ENCODE measurements at places on chromosomes 11 and 22.

- no peak for DNase-seq
These were observed 87.0 kb upstream of the CLNS1A start for GRCh38 chr11:77724636-77725035.

DNA sequence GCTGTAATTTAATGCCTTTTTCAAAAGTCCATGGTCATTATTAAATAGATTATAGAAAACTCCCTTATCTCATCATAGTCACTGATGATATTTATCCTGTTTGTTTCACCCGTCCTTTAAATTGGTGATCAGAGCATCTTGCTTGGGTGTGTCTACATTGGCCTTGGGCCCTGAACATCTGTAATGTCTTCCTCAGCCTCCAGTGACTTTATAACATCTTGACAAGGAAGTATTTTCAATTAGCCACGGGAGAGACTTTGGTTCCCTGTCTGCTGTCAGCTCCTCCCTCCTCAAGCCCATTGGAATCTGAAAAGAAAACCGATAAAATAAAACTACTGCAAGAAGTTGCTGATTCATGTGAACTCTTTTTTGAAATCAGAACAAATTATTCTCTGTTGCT is 116.9 kb upstream of the TTC12 start:
- no peak for DNase-seq

GRCh38 chr11:13837286-13837685 is 125.2 kb upstream of the SPON1 start:
- DNase-seq, result no peak

DNA sequence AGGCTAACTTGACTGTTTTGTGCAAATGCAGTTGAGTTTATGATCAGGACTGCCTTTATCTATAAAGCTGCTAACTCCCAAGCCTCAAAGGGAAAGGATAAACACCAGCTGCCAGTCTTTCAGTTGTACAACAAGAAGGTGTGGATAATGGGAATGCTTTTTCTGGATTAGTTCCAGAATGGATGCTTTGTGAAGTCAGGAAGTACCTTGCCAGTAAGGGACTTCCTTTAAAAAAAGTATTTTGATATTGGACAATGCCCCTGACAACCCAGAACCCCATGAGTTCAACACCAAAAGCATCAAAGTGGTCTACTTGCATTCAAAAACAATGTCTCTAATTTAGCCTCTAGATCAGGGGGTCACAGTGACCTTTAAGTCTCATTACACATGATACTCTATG is 32.0 kb downstream of the OR5A2 start:
- DNase-seq, result no peak

- peak; percentile 89 for DNase-seq
These were observed 2.3 kb upstream of the DUSP8 start for GRCh38 chr11:1574238-1574932.

DNA sequence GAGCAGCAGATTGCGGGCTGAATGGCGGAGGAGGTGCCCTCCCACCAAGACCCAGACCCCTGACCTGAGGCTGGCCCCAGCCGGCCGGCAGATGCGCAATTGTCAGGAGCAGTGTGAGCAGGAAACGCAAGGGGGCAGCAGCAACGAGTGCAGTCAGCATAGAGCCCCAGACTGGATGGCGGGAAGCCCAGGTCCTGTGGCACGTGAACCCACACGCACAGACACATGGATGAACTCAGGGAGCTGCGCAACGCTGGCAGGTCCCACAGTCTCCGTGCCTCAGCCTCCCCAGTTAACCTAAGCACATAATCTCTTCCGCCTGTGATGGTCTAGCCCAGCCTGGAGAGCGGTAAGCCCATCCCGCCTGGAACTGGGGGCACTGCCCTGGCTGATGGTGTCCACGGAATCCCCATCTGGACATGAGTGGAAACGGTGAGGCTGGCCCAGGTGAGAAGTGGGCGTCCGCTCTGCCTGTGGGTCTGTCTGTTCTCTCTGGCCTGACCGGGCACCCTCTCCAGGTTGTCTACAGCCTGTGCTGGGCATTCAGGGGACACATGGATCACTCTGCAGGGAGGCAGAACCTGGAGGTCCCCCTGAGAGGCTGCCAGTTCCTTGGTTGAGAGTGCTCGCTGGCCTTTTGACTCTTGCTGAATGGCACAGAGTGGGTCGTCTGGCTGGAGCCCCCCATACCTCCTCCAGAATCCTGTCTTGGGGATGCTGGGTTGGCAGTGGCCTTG is 626 bp upstream of the TBX10 start:
- peak; percentile 81 for DNase-seq

GRCh38 chr11:8719211-8719649 is 36.6 kb downstream of the RPL27A start:
- peak; percentile 90 for DNase-seq

DNA sequence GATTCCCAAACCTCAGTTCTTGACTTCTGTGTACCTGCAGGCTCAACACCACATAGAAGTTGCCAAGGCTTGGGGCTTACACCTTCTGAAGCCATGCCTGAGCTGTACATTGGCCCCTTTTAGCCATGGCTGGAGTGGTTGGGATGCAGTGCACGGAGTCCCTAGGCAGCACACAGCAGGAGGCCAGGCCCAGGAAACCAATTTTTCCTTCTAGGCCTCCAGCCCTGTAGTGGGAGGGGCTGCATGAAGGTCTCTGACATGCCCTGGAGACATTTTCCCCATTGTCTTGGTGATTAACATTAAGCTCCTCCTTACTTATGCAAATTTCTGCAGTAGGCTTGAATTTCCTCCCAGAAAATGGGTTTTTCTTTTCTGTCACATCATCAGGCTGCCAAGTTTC is 94.6 kb downstream of the DEPDC5 start:
- DNase-seq, result no peak

DNA sequence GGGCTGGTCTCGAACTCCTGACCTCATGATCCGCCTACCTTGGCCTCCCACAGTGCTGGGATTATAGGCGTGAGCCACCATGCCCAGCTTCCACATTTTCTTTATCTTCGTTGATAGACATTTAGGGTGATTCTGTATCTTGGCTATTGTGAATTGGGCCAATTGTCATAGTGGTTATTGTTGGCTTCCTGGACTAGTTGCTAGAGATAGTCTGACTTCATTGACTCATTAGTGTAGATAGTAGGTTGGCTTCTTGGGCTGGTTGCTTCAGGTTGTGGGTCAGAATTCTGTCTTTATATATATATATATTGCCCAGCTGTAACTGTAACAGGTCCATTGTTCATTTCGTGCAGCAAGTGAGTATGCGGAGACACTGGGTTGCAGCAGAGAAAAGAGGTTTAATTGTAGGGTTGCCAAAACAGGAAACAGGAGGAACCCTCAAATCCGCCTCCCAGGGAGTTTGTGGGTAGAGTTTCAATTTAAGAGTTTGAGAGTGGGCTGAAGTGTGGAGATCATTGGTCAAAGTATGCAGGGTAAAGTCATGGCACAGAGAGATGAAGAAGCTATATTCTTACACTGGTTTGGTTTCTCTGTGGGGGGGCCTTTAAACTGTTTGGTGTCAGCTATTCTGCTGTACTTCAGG is 22.0 kb downstream of the ATG13 start:
- DNase-seq, result no peak

DNA sequence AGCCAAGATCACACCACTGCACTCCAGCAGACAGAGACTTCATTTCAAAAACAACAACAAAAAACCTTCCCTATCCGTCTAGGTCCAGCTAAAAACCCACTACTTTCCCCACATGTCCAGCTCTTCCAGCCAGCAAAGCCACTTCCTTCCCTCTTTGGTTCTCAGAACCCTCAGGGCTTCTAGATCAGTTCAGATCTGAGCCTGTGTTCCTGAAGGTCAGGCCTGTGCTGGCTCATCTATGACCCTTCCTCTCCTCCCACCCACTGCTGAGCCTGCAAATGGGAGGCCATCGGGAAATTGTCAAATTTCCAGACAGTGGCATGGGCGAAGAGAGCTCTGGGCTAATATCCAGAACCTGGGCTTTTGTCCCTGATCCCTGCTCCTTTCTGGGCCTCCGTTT is 37.8 kb downstream of the SLCO2B1 start:
- DNase-seq, result no peak

DNA sequence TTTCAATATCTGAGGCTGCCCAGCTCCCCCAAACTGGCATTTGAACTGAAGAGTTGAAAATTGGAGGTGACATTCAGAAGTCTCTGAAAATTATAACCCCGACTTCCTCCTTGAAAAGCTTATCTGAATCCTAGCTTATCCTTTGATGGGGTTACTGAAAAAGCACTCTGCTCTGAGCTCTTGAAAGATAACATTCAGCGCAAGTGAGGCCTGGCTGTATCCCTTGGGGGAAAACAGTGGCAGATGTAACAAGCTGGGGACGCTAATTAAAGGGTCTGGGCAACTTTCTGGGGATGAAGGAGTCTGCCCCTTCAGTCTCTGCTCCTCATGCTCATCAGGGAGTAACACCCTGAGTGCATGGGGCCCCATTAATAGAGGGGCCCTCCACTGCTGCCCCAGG is 402.0 kb upstream of the CADM1 start:
- DNase-seq, result no peak

DNA sequence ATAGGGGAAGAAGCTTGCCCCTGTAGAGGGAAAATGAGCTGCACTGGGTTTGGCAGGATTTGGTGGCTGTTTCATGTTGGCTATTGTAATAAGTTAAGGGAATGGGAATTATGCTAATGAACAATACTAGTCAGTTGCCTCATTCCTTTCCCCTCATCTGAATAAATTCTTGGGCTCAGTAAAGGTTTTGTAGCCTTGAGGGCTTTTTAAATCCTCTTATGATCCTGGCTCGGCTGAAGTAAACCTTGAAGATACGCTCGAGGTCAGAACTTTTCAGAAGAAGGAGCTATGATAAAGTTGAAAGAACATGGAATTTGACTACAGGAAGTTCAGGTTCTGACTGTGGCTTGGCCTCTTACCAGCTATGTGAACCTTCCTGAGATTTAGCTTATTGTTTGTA is 448.7 kb downstream of the RAB38 start:
- DNase-seq, result no peak

- DNase-seq, result no peak
These were observed 47.8 kb downstream of the PPP2R1B start for GRCh38 chr11:111718436-111718835.

GRCh38 chr22:28282405-28283067 is 363.5 kb upstream of the PITPNB start:
- DNase-seq, result peak; percentile 42

GRCh38 chr11:86932259-86932585 is 23.0 kb downstream of the FZD4 start:
- DNase-seq, result no peak

- no peak for DNase-seq
These were observed 100.5 kb downstream of the WT1 start for GRCh38 chr11:32334822-32335221.

DNA sequence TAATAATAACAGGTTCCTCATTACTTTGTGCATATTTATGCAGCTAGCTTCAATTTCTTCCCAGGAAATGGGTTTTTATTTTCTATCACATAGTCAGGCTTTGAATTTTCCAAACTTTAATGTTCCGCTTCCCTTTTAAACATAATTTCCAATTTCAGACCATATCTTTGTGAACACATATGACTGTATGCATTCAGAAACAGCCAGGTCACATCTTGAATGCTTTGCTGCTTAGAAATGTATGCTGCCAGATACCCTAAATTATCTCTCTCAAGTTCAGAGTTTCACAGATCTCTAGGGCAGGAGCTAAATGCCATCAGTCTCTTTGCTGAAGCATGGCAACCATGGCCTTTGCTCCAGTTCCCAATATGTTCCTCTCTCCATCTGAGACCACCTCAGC is 2203.8 kb downstream of the LRRC4C start:
- DNase-seq, result no peak

GRCh38 chr11:116207019-116207418 is 565.8 kb downstream of the BUD13 start:
- DNase-seq, result no peak

DNA sequence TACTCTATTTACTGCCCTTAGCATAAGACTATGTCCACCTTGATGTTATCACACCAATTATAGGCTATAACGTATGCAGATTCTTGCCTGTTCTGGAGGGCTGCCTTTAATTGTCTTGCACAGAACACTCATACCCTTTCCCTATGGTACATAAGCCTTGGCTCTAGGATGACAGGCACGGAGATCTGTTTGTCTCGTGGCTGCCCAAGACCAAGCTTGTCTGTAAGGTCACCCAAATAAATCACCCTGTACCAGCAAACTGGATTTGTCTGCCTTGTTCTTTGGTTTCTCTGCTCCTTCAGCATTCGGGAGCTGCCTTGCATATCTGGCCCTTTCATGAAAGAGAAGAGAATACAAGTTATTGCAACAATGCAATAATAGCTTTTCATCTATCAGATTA is 7.5 kb upstream of the TSGA10IP start:
- DNase-seq, result no peak

- no peak for DNase-seq
These were observed 130.8 kb downstream of the HIPK3 start for GRCh38 chr11:33387996-33388395.

DNA sequence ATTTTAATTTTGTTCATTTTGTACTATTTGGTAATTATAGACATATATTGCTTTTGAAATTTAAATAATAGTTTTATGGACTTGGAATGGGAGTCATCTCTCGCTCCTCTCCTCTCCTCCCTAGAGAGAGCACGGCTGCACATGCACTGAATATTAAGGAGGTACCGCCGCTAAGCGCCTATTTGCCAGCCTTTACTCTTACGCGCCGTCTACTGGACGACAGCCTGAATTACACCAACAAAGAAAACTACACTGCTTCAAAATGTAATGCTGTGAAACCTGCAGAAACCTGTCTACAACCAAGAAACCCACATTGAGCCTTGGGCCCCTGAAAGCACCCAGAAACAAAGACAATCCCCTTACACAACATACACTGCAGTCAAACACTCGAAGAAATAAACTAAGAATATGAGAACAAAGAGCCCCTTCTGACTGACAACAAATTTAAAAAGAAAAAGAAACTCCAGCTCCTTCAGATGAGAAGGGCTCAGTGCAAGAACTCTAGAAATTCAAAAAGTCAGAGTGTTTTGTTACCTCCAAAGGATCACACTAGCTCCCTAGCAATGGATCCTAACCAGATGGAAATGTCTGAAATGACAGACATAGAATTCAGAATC is 737.2 kb downstream of the LRRC4C start:
- no peak for DNase-seq

GRCh38 chr22:23147617-23148387 is 2.5 kb downstream of the RAB36 start:
- DNase-seq, result no peak

DNA sequence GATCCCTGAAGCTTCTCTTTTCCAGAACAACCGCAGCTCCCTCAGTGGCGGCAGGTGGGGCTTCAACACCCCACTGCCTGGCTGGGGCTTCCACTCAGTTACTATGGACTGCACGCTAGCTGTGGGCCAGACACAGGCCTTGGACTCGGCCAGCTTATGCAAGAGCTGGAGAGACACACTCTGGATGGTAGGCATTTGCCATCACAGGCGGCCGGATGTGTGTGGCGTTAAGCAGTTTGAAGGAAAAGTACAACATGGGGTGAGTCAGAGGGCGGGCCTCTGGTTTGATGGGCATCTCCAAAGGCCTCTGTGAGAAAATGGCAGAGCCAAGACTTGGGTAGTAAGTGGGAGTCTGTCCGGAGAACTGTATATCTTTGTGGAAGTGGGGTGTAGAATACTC is 17.6 kb downstream of the KCNJ4 start:
- no peak for DNase-seq

GRCh38 chr11:17611049-17611448 is 64.0 kb downstream of the OTOG start:
- no peak for DNase-seq

- no peak for DNase-seq
These were observed 47.6 kb upstream of the PARVA start for GRCh38 chr11:12329797-12330196.

Data from AG20443 (cell line).